ENCODE measurements at places on chromosomes 6 and 20.

DNA sequence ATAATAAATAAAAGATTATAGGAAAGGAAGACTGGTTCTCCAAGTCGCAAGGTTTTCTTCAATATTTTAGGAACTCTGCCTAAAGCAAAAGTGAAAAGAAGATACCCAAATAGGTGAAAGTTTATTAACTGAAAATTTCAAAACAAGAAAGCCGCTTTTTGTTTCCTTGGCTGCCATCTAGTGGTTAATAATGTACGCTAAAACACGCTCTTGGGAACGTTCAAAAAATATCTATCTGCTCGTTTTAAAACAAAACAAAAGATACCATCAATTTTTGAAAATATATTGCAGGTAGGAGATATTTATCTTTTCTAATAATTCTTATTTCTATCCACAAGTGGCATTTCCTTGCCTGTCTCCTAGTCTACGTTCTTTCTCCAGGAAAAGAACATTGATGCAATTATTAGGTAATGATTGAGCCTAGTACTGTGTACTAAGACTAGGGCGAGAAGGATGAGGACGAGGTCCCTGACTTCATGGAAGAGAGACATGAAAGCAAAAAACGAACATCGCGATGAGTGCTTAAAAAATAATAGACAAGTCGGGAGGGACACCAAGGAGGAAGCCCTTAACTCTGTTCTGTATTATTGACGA is 97.2 kb downstream of the SPTLC3 start:
- peak; percentile 51 for DNase-seq

DNA sequence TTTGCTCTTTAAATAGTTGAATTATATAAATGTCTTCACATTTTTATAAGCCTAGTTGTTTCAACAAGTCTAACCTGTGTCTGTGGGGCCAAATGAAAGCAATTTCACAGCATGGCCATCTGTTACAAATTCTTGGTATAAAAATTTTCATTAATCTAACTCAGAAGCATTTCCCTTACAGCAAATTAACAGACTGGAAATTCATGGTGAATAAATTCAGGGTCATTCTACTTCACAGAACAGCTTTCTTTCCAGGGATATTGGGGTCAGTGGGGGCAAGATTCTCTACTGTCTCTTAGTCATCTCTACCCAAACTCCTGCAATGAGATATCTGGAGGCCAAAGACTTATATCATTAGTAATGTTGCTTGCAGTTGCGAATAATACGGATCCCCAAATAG is 352.1 kb downstream of the MMUT start:
- no peak for DNase-seq

GRCh38 chr20:20664795-20665589 is 47.5 kb downstream of the RALGAPA2 start:
- DNase-seq, result peak; percentile 45

DNA sequence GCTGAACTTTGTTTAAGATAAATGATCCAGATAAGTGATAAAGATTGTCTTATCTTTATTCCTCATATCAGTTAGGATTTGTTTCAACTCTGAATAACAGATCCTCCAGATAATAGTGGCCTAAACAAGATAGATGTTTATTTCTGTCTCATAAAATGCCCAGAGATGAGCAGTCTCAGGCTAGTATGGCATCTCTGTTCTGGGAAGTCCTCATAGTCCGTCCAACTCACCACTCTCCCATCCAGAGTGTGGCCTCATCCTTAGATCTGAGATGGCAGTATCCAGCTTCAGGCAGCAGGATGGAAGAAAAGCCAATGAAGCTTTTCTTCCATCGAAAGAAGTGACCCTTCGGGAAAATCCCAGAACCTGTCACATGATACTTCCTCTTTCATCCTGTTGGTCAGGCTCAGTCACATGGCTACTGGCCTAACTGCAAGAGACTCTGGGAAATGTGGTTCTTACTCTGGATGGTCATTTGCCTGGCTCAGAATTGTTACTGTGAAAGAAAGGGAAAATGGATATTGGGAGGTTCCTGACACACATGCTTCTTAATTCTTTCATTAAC is 29.4 kb upstream of the TAGAP start:
- peak; percentile 27 for DNase-seq

GRCh38 chr20:45823949-45824835 is 2.9 kb downstream of the TNNC2 start:
- peak; percentile 63 for DNase-seq

DNA sequence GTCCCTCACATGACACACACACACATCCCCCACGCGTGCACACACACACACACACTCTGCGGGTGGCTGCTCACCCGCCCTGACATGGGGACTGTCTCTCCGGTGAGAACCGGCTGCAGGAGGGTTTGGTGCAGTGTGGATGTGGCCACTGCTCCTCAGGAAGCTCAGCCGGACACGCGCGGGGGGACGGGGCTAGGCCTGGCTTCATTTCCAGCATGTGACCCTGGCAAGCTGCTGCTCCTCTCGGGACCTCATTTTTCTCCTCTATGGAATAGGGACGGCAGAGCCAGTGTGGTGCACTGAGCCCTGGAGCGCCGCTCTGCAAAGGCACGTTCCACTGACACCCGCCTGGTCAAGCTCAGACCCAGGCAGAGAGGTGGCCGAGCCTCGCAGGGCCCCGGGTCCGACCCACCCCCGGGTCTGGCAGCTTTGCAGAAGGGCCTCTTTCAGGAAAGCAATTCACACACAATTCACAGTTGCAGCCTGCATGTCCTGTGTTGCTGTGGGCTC is 56.8 kb upstream of the SLCO4A1 start:
- no peak for DNase-seq

GRCh38 chr6:161356167-161356854 is 82.5 kb upstream of the AGPAT4 start:
- DNase-seq, result no peak

- DNase-seq, result no peak
Observed at GRCh38 chr6:56255349-56255748, 8.0 kb upstream of the COL21A1 start.

DNA sequence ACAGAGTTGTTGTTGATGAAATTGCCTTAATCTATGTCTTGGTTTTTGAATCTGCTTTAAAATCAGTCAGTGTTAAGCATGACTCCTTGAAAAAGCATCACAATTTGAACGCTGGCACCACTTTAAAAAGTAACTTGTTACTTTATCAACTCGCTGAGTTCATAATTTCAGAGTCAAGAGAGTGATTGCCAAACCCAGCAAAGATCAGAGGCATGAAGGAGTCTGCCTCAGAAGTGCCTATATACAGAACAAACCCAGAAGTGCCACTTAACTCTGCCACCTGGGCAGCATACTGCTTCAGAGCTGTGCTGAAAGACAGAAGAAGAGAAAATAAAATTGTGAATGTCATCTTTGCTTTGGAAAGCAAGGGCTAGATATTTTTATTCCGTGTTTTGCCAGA is 73.6 kb upstream of the HCRTR2 start:
- no peak for DNase-seq

GRCh38 chr6:42007286-42008137 is 42.8 kb upstream of the TAF8 start:
- DNase-seq, result no peak

GRCh38 chr20:1215386-1216170 is 10.3 kb upstream of the RAD21L1 start:
- no peak for DNase-seq

DNA sequence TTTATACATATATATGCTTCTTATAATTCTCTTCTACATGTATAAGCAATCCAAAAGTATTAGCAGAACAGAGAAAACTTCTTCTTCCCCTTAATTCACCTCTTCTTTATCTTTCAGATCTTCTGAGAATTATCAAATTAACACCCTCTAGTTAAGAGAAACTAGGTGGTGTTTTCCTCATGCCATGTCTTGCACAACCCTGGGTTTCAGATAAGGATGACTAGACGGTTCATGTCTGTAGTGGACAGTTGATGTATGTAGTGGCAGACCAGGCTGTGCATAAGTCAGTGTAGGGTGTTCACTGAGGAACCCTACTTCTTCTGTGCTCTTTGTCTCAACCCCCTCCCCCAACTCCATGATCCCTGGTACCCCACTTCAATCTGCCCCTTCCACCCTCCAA is 187.3 kb downstream of the SAMD5 start:
- peak; percentile 25 for DNase-seq

GRCh38 chr6:158475344-158476302 is 84.3 kb upstream of the TMEM181 start:
- DNase-seq, result peak; percentile 48

DNA sequence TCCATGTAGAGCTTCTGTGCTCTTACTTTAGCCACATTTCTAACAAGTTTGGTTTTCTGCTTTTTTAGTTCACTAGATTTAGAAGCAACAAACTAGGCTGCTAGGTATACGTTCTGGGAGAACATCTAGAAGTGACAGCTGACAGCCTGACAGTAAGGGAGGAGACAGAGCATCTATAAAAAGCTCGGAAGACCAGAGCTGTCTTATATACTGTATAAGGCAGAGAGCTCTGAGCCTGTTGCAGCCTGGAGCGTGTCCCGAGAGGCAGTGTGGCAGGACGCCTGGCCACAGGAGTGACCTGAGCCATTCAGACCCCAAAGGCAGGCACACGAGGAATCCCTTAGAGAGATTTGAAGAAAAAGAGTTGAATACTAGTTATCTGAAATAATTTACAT is 24.6 kb downstream of the PPP1R14C start:
- DNase-seq, result no peak

GRCh38 chr6:86969573-86969972 is 32.2 kb downstream of the HTR1E start:
- peak; percentile 67 for DNase-seq
